ENCODE measurements at places on chromosomes 4 and X.

DNA sequence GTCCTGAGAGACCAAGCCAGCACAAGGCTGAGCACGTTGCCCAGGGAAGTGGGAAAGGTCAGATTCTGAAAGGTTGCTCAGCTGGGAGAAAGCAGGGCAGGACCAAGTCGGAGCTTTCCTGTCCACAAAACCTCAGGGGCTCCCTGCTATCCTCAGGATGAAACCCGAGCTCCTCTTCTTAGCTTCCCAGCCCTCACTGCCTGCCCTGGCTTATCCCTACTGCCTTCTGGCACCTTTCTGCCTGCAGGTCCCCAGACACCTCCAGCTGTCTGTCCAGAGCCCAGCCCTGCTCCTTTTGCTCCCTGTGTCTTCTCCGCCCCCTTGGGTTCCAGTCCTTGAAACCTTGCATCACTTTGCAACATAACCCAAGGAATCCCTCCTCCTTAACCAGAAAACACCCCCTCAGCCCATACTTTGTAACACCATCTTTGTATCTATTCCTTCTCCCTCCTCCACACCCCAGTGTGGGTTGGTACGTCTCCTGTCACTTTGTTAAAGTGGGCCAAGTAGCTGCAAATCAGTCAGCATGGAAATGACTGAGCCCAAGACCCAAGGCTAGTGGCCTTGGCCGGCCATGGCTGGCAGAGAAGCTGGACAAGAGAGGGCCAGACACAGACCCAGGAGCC lies 20.0 kb upstream of the PRRG3 start:
- DNase-seq = no peak

GRCh38 chr4:8473920-8474590 lies 33.5 kb downstream of the TRMT44 start:
- DNase-seq = no peak

GRCh38 chr4:15936495-15936894 lies 2.0 kb downstream of the FGFBP1 start:
- DNase-seq = no peak

GRCh38 chrX:78024349-78025059 lies 55.1 kb upstream of the PGAM4 start:
- DNase-seq = no peak

DNA sequence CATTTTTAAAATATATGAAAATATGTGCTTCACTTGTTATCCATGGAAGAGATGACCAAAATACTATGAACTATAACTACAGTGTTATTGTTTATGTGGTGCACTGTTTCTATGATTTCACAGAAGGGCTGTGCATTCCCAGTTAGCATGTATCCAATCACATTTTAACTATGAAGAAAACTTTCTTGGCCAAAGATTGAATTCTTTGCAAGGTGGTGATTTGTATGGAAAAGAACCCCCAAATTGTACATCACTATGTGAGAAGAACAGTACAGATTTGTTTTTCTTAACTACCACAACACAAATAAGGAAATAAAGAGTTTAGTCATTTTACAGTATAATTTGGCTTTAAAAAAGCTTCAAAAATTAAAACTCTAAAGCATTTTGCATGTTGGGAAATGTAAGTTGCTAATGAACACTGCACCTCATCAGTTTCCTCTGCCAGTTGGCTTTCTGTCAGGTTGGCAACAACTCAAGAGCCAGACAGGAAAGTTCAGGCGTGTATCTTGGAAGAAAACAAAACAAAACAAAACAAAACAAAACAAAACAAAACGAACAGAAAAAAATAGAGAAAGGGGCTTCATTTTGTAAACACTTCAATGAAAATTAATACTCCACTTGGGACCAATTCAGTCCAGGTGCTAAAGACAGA lies 237.0 kb downstream of the SCFD2 start:
- DNase-seq = peak; percentile 35

DNA sequence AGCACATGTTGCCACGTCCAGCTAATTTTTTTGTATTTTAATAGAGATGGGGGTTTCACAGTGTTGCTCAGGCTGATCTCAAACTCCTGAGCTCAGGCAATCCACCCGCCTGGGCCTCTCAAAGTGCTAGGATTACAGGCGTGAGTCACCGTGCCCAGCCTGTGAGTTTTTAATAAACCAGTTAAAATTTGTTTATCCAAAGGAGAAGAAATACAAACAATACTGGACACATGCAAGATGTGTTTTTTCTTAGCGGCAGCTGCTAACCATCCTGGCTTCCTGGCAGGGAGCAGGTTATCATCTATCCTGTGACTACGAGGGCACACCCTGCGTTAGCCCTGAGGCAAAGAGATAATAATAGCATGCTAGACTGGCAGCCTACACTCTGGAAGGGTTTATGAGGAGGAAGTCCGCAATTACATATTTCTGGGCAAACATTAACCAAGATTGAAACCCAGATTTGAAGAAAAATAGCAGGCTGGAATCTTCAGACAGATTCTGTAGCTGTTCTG lies 191.4 kb downstream of the SPRY1 start:
- no peak for DNase-seq
